ENCODE measurements at places on chromosomes 3 and 15. TPM values are rescaled to one million over a fixed set of nuclear protein-coding genes. Genes with fewer than 3 reads are reported as not detected.
A peak's percentile ranks its signal among the peaks of the same experiment; 100 is the strongest.

Gene MAGEF1
- total RNA-seq, result 22.9 TPM

- DNase-seq, result no peak
These were observed 229.7 kb downstream of the RSRC1 start for GRCh38 chr3:158339638-158340037.

DNA sequence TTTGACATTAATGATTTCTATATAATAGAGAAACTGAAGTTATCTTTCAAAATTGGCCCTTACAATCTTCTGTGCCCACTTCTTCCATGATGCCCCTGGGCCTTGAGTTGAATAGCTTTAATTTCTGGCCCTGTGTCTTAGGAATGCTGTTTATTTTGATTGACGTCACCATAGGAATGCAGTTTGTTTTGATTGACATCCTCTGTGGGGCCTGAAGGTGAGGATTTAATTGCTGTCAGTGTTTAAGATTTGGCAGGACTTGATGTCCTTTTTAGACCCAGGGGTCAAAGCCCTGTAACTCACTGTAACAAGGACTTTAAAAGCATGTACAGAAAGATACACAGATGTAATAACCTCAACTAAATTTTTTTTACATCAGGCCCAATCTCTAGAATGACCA lies 83.3 kb downstream of the GLDN start:
- DNase-seq, result no peak

GRCh38 chr15:47415539-47415971 lies 301.8 kb upstream of the SEMA6D start:
- DNase-seq, result peak; percentile 1

- peak; percentile 15 for DNase-seq
These were observed 7.0 kb downstream of the GABRA5 start for GRCh38 chr15:26873846-26874245.

DNA sequence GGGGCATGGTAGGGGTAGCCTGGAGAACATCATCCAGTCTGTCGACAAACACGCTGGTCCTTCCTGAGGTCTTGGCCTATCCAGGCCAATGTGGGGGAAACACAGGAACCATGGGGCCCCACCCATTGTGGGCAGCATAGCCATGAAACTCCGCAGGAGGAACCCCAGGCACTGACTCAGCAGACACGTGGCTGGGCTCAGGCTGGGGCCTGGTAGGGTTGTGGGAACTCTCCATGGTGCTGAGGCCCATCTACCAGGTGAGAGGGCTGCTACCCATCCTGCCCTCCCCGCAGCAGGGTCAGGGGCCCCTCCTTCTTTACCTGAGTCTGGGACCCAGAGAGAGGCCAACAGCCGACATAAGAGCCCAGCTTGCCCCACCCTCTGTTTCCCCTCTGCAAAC lies 22.6 kb upstream of the CACNA2D2 start:
- peak; percentile 21 for DNase-seq

GRCh38 chr15:98582900-98583554 lies 65.3 kb upstream of the IGF1R start:
- no peak for DNase-seq

DNA sequence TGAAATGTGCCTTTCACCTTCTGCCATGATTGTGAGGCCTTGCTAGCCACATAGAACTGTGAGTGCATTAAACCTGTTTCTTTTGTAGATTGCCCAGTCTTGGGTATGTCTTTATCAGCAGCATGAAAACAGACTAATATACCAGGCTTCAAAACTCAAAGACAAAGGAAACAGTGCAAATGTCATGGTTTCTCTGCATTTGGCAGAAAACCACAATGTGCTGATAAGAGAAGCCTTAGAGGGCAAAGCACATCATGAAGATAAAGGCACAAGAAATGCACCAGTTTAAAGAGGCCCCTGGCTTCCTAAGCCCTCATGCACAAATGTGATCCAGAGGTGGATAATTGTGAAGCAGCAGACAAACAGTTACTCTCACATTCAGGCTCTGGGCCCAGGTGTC lies 259.2 kb downstream of the CPNE4 start:
- DNase-seq, result no peak

GRCh38 chr3:170487031-170487430 lies 68.4 kb downstream of the CLDN11 start:
- DNase-seq, result no peak
